Stimulated activated naive CD4-positive, alpha-beta T cell (primary cell): ENCODE measurements at places on chromosomes 4 and X.

DNA sequence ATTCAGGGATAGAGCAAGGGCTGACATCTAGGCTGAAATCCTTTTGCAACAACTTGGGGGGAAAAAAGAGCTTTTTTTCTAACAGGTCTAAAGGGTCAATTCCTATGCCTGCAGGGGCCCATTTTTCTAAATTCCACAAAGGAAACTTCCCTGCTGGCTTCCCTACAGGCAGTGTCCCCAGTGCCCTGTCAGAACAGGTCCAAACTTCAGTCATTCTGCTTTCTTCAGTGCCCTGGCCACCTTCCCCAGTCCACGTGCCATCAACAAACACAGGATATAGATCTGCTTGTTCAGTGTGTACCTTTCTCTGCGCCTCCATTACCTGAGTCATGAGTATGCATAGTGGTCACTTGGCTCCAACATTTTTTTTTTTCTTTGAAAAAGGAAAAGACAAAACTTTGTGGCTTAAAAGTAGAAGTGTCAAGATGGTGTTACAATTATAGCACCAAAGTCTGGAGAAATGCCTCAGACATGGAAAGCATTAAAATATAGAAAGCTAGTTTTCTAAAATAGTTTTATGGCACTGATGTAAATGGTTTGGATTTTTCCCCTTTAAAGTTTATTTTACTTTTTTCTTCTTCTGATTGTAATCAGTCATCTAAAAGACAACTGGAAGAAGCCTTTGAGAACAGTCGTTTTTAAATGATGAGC lies 84.0 kb upstream of the JADE1 start:
- DNase-seq: no peak

DNA sequence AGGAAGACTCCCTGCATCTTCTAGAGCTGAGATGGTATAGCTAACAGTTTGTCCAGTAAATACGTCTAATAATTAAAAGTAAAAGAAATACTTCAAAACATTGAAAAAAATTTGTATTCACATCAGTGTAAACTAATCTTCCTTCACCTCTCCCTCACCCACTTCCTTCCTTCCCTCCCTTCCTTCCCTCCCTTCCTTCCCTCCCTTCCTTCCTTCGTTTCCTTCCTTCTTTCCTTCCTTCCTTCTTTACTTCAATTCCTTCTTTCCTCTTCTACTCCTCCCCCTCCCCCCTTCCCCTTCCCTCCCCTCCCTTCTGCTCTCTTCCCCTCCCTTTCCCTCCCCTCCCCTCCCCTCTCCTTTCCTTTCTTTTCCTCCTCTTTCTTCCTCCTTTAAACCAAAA lies 103.7 kb downstream of the POU4F2 start:
- DNase-seq: no peak

- DNase-seq: no peak
Measured at GRCh38 chr4:109015413-109015810, 252.6 kb upstream of the ETNPPL start.

DNA sequence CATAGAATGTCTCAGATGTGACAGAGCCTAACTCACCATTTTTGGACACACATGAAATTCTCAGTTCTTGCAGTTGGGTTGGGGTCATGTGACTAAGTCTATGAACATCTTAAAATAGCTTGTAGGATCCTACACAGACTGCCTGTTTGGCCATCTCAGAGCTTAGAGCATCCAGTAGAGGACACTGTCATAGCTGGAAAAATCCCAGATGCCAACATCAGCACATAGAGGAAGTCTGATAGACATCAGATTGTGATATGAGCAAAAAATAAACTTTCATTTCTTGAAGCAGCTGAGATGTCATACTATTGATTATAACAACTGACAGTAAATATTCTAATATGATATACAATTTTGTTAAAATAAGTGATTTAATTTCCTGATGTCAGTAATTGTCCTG lies 207.1 kb downstream of the TRAM1L1 start:
- no peak for DNase-seq

GRCh38 chr4:98652996-98653395 lies 5.4 kb downstream of the TSPAN5 start:
- no peak for DNase-seq

GRCh38 chr4:155952501-155952901 lies 1.2 kb downstream of the CTSO start:
- no peak for DNase-seq

GRCh38 chr4:90318193-90318592 lies 191.0 kb downstream of the CCSER1 start:
- no peak for DNase-seq

DNA sequence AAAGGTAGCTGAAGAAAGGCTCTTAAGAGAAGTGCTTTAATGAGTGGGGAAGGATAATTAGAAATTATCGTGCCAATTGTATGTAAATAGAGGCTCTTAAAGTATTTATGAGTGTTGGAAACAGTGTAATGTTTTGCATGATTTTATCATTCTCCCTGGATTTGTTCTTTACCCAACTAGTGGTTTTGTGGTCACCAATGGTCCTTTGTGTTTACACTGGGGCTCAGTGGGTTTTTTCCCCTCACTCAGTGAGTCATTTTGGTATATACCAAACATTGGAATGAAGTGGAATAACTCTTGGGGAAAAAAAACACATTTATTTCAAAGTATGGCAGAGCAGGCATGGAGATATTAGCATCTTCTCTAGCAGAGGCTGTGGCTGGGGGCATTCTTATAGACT lies 20.8 kb upstream of the LGI2 start:
- DNase-seq: no peak
